ENCODE measurements at places on chromosomes 12 and 14. TPM values are rescaled to one million over a fixed set of nuclear protein-coding genes. Genes with fewer than 3 reads are reported as not detected.

DNA sequence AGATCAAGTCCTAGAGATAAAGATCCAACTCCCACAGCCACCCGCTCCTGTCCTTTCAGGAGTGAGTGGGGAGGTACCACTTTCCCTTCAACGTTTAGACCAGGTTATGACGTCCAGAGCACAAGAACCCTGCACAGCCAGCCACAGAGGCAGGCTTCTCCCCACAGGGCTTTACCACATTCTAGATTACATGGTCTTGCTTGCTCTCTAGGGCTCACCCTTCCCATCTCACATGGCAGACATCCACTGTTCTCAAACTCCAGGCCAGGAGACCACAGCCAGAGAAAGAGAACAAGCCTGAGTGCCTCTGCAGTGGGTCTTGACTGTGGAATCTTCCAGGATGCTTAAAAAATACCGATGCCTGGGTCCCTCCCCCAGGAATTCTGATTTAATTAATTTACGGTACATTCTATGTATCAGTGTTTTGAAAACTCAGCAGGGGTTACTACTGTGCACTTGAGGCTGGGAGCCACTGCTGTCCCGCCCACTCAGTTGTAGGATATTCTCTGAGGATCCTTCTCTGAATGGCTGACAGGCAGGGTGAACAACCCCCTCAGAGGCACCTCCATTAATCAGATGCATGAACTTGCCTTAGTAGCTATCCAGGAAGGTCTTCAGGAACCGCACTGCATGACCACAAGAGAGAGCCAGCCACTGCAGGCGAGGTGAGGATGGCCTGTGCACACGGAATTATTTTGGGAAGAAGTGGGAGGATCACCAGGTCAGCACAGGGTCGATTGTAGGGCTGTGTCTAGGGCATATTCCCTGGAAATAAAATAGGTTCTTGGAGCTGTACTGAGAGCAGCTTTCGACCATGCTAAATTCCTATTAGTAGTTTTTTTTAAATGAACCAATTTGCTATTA, 21.5 kb upstream of the SOCS2 start:
- no peak for DNase-seq

DNA sequence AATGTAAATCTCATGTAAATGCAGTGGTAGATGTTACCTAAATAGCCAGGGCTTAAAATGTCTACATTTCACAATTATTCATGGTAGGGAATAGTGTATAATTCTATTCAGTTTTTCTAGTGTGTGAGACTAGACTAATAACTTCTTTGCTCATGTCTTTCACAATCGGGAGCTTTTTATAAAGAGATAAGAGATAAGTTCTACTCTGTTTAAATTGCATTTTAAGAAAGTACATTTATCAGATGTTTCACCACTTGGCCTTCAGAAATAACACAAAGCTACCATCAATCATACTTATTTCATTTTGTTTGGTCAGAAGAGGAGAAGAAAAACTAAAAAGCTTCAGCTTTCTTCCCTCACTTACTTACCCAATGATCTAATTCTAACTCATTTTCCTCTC, 725.5 kb upstream of the FLRT2 start:
- no peak for DNase-seq

- DNase-seq = no peak
Observed at GRCh38 chr12:109920261-109920780, 20.2 kb downstream of the TCHP start.

- no peak for DNase-seq
Observed at GRCh38 chr12:6650832-6651231, 3.6 kb upstream of the ACRBP start.

DNA sequence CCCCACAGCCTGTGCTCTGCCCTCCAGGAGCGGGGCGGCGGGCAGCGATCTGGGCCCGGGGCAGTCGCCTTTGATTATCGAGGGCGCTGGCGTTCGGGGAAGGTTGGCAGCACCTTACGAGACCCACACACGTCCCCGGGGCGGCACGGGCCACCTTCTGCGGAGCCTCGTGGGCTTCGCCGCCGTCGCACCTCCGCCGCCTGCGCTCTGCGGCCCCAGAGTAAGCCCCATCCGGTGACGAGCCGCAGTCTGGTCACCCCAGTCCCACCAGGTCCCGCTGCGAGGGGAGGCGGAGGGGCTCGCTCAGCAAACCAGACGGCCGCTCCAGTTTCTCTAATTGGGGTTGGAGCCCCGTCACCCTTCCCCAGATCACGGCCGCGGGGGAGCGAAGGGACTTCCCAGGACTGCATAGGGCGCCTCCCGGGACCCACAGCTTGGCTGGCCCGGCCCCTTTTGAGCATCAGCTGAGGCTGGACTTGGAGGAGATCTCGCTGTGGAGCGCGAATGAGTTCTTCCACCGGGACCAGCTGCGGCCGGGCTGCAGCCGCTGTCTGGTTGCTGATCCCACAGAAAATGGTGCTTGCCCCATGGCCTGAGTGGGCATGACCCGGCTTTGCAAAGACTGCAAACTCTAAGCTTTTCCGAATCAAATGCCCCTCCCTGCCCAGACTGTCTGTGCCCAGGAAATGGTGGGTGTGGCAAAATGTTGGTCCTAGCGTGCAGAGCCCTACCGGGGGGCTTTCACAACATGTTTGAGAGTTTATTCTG, 560 bp downstream of the LGALS3 start:
- peak; percentile 43 for DNase-seq

GRCh38 chr12:13175499-13175898, 21.0 kb upstream of the EMP1 start:
- no peak for DNase-seq

DNA sequence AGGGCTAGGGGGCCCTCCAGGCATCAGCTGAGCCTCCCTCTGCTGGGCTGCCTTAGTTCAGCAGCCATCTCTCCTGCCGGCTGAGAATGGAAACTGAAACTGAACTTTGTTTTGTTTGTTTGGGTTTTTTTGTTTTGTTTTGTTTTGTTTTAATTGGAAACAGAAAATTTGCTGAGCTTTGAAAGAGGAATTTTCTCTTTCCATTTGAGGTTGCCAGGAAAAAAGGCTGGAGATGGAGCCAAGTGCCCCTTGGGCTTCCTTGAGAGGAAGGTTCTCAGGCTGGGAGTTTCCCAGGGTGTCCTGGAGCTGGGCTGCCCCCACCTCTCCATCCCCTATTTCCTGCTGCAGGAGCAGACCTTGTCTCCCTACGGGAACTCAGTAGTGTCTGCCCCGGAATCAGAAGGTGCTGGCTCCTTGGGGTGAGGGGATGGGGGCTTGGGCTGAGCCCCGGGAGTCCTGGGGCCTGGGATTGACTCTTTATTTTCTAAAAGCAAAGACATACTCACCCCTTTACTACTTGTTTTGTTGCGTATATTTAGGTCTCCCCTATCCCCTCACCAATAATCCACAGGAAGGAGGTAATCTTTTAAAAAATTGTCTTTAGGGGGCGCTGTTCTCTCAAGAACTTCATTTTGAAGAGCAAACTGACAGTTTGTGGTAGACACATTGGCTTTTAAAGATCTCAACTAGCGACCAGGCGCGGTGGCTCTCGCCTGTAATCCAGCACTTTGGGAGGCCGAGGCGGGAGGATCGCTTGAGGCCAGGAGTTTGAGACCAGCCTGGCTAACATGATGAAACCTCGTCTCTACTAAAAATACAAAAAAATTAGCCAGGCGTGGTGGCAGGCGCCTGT, 21.3 kb upstream of the OASL start:
- DNase-seq = peak; percentile 33

GRCh38 chr12:116397148-116397547, 119.7 kb upstream of the MED13L start:
- DNase-seq = no peak

- DNase-seq = no peak
Observed at GRCh38 chr14:92886337-92886736, 36.6 kb upstream of the CHGA start.

DNA sequence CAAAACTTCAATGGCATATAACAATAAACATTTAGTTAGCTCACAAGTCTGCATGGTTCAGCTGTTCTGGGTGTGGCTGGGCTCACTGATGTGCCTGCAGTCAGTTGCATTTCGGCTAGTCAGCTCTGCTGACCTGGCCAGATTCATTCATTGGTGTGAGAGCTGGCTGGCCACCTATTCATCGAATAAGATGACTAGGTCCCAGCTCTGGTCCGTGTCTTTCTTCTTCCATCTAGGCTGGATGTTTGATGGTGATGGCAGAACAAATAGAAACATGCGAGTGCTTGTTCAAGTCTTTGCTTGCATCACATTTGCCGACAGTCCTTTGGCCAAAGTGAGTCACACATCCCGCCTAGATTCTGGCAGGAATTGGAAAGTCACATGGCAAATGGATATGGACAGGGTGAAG, 203.3 kb upstream of the CRY1 start:
- DNase-seq = no peak

DNA sequence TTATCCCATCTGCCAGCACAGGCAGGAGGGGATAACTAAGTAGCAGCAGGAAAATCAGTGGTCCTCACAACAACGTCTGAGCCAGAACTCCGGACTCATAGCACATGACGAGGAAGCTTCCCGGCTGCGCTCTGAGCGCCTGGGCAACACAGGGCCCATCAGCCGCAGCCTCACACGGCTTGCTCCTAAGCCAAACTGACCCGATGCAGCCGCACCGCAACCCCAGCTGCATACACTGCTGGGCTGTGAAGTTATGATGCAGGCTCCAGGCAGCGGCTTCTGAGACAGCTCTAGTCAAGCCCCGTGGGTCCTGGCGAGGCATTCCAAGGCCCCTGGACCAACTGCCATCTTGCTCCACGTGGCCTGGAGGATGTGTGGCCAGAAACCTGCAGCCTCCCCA, 28.1 kb downstream of the ZFYVE21 start:
- DNase-seq = no peak

- no peak for DNase-seq
Observed at GRCh38 chr14:41362139-41362538, 244.5 kb upstream of the LRFN5 start.

DNA sequence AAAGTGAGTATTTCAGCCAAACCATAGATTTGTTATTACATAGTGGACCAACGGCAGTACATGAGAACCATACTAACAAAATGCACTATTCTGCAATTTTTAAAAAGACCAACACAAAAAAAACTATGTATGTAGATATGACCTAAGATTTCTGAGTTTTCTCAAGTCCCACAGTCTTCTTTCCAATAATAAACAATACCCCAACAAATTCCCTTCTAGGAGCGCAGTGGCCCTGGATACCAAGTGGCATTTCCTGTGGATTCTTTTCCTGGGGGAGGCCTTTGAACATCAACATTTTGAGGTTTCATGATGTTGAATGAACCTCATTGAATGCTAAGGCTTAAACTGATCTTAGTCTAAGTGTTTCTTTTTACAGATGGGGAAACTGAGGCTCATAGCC, 210.5 kb downstream of the BCAT1 start:
- no peak for DNase-seq

- no peak for DNase-seq
Observed at GRCh38 chr12:10115890-10116289, 14.1 kb downstream of the CLEC7A start.

- no peak for DNase-seq
Observed at GRCh38 chr12:9971181-9971580, at the start of gene CLEC12A. CLEC12A (plus strand) TSS chr12:9971409; CDS start chr12:9971597, 188 bp downstream.

GRCh38 chr12:89918172-89918846, 209.7 kb upstream of the ATP2B1 start:
- DNase-seq = no peak

GRCh38 chr14:99156814-99157213, 115.2 kb downstream of the BCL11B start:
- no peak for DNase-seq

DNA sequence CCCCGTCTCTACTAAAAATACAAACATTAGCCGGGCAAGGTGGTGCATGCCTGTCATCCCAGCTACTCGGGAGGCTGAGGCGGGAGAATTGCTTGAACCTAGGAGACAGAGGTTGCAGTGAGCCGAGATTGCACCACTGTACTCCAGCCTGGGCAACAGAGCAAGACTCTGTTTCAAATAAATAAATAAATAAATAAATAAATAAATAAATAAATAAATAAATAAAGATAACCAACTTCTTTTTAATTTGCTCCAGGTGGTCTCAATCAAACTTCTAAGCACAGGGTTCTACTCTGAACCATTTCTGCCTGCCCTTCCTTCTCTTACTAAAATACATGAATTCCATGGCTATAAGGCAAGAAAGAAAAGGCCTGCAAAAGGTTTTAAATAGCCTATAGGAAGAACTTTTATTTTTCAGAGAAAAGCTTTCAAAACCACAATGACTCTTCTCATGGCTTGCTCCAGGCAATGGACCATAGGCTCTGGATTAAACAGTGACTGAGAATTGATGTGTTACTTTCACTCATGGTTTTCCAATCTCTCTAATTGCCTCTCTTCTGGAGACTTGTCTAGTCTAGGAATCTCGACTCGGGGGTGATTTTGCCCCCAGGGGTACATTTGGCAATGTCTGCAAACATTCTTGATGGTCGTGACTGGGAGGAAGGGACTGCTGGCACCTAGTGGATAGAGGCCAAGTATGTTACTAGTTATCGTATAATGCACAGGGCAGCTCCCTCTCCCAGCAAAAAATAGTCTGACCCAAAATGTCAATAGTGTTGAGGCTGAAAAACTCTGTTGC, 14.4 kb downstream of the IGF1 start:
- DNase-seq = no peak

DNA sequence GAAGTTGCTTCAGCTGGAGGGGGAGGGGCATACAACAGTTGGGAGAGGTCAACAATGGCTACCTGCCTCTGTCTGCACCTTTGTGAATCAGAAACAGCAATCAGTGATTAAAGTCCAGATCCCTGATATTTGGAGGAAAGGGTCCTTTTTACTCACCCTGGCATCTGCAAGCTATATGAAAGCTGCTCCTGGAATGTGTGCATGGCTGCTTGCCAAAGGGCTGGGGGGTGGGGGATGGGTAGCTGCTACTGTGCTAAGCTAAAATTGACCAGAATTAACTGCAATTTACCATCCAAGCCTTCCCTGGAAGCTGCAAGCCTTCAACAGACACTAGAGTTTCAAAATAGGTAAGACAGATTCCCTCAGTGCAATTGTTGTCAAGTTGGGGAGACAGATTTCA, 13.5 kb upstream of the GTF2A1 start:
- DNase-seq = no peak

- no peak for DNase-seq
Observed at GRCh38 chr14:88631091-88631490, 68.3 kb downstream of the ZC3H14 start.

Gene CD63
- total RNA-seq = 83.9 TPM

Gene NGB
- total RNA-seq = not detected

Gene GZMH
- 2.0 TPM for total RNA-seq

Gene TMEM132C
- total RNA-seq = not detected

Gene SMAGP
- 3.4 TPM for total RNA-seq

Gene NINJ2
- total RNA-seq = 6.3 TPM

Gene TSPAN8
- not detected for total RNA-seq

Gene PZP
- total RNA-seq = not detected

Gene CCDC196
- not detected for total RNA-seq

Gene CIROP
- not detected for total RNA-seq

Gene KCNK10
- not detected for total RNA-seq

Gene MMP19
- not detected for total RNA-seq

Gene SLC8A3
- total RNA-seq = 0.20 TPM

Gene IL26
- 0.52 TPM for total RNA-seq

Measured in T-helper 17 cell (primary cell).